ENCODE measurements at places on chromosomes 13 and 19. TPM values are rescaled to one million over a fixed set of nuclear protein-coding genes. Genes with fewer than 3 reads are reported as not detected.

The MCEMP1 gene
- not detected for total RNA-seq

GRCh38 chr13:86562866-86563265 lies 763.6 kb upstream of the SLITRK6 start:
- no peak overlapping the region for H3K4me3 ChIP-seq
- H3K36me3 ChIP-seq: no peaks in the 10 kb centered on the region
- no peak for DNase-seq
- H3K4me1 ChIP-seq: no peaks in the 10 kb centered on the region
- H3K27me3 ChIP-seq: no peaks in the 10 kb centered on the region
- H3K27ac ChIP-seq: no peak overlapping the region

DNA sequence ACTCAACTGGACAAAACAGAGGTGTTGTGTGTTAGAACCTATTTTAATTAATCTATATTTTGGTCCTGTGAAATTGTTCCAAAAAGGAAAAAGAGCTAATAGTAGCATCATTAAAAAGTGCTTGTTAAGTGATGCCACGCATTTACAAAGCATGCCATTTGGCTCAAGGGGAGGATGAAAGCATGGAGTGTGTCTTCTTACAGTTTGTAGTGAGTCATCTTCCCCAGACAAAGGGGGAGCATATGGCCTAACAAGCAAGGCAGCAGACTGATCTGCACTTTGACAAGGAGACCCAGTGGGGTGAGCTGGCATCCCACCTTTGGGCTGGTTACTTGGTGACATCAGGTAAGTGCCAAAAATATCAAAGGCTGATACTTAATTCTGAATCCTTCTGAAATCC lies 297.0 kb downstream of the FGF9 start:
- no peaks in the 10 kb centered on the region for H3K36me3 ChIP-seq
- no peak overlapping the region for H3K27ac ChIP-seq
- H3K4me3 ChIP-seq: no peak overlapping the region
- H3K27me3 ChIP-seq: no peaks in the 10 kb centered on the region
- no peaks in the 10 kb centered on the region for H3K4me1 ChIP-seq

DNA sequence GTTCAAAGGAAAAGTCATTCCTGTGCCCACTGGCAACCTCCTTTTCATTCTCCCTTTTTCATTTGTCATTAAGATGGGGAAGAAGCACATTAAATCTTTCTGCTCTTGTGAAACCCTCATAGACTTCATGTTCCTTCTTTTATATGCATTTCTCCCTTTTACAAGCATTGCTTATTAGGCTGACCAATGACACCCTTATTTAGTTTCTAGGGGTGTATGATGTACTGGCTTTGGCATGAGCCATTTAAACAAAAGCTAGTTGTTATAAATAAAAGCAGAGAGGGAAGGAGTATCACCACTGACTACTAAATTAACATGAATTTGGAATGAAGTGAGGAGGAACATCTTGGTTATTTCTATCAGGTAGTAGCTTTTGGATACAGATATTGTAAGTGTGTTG lies 68.2 kb upstream of the PCDH9 start:
- H3K4me3 ChIP-seq: no peak overlapping the region
- H3K4me1 ChIP-seq: no peaks in the 10 kb centered on the region
- no peak for DNase-seq

The PEAK3 gene
- total RNA-seq: not detected

GRCh38 chr19:2270423-2271233 lies 11.3 kb downstream of the PEAK3 start:
- peak overlapping the region; percentile 98 for H3K4me3 ChIP-seq
- peaks cover 4% of the 10 kb centered on the region for H3K36me3 ChIP-seq
- DNase-seq: peak; percentile 56
- peak overlapping the region; percentile 85 for H3K27ac ChIP-seq

GRCh38 chr19:51765086-51765485 lies 4.1 kb downstream of the FPR2 start:
- no peaks in the 10 kb centered on the region for H3K36me3 ChIP-seq
- no peak for DNase-seq
- no peak overlapping the region for H3K4me3 ChIP-seq
- H3K4me1 ChIP-seq: no peaks in the 10 kb centered on the region
- no peaks in the 10 kb centered on the region for H3K27me3 ChIP-seq

DNA sequence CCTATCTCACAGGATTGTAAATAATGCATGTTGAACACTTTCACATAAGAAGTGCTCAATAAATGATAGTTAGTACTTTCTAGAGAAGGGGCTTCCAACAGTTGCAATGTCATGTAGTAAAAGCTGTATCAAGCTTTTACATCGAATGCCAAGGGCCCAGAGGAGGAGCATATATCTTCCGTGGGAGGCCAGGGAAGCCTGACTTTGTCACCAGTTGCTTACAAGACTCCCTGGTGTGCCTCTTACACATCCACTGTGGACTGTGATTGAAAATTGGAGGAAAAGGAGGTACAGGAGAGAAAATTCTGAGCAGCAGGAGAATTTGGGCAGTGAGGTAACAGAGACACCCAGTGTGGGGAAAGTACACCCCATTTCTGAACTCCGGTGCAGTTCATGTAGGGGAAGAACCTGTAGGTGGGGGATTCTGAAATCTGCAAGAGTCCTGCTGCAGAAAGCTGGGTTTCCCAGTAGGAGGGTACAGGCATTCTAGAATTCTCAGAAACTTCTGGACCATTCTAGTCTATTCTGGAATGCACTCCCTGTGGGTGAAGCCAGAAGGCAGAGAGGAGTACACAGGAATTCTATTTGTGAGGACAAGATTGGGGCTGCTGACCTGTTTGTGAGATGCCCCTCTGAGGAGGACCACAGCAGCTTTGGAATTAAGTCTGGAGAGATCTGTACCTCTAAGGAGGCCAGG lies 54.0 kb downstream of the ALOX5AP start:
- H3K4me3 ChIP-seq: no peak overlapping the region
- H3K36me3 ChIP-seq: no peaks in the 10 kb centered on the region
- no peak overlapping the region for H3K27ac ChIP-seq
- H3K27me3 ChIP-seq: no peaks in the 10 kb centered on the region
- DNase-seq: no peak

DNA sequence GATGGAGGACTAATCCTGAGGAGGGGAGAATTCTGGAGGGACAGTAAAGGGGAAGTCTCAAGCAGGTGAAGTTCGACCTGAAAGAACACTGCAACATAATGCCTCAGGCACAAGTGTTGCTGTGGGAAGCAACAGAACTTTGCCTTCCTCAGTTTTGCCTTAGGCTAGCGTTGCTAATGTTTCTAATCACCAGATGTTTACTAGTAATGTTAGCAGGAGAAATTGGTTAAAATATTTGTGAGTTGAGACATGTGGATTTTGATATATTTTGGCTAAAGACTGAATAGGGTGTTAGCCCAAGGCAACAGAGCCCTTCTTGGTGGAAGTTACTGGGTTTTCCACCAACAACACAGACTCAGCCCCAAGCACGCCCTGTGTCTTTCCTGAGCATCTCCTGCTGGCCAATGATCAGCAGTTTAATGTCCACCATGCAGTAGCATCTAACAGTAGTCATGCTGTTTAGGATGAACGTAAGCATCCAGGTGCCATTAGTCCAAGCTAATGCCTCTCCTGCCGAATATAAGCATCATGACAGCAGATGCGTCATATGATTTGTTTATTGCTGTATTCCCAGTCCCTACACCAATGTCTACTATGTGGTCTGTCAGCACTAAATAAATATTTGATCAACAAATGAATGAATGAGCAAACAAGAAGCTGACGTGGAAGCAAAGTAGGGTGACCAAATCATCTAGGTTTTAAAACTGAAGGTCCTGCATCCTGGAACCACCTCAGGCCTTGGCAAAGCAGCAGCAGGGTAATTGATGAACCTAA lies 511.9 kb upstream of the HTR2A start:
- H3K4me3 ChIP-seq: no peak overlapping the region
- 0 out of 2 replicates have a peak, but pooled peaks cover 6% of the 10 kb centered on the region for H3K4me1 ChIP-seq

DNA sequence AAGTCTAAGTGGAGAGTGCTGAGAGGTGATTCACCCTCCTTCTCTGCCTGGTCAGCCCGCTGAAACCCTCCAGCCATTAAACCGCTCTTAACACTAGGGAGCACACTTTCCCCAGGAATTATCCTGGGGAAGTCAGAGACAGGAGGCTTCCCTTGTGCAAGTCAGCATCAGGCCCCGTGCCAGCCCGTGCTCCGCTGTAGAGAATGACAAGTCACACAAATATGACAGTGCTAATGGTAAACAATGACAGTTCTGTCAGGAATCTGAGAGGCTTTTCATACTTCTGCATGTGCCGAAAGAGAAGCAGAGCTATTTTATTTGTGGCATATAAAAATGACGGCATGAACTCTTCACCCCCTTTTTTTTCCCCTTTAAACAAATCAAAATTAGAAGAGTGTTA lies 816.9 kb upstream of the SLC10A2 start:
- peak; percentile 84 for DNase-seq
- H3K4me3 ChIP-seq: no peak overlapping the region
- H3K36me3 ChIP-seq: no peaks in the 10 kb centered on the region
- H3K4me1 ChIP-seq: no peaks in the 10 kb centered on the region
- no peak overlapping the region for H3K27ac ChIP-seq

- no peak for DNase-seq
- H3K36me3 ChIP-seq: no peaks in the 10 kb centered on the region
- H3K4me3 ChIP-seq: no peak overlapping the region
- H3K27me3 ChIP-seq: no peaks in the 10 kb centered on the region
- peaks cover 6% of the 10 kb centered on the region for H3K4me1 ChIP-seq
- no peak overlapping the region for H3K27ac ChIP-seq
Observed at GRCh38 chr19:3670796-3671679, 29.2 kb downstream of the PIP5K1C start.

DNA sequence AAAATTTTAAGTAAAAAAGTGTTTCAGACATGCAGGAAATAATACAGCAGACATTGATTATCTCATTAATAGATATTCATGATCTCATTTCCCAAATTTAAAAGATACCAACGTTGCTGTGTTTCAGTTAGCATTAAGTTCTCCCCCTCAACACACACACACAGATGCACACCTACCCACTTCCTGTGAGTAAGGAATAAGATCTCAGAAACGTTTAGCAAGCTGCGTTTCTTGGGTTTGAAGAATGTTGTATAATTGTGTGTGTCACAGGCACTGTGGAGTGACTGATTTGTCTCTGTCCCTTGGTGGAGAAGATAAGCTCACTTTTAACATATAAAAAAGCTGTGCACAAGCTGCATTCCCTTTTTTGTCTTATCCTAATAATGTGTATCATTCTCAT lies 196.8 kb downstream of the PDS5B start:
- no peaks in the 10 kb centered on the region for H3K27me3 ChIP-seq
- DNase-seq: no peak
- no peak overlapping the region for H3K4me3 ChIP-seq

DNA sequence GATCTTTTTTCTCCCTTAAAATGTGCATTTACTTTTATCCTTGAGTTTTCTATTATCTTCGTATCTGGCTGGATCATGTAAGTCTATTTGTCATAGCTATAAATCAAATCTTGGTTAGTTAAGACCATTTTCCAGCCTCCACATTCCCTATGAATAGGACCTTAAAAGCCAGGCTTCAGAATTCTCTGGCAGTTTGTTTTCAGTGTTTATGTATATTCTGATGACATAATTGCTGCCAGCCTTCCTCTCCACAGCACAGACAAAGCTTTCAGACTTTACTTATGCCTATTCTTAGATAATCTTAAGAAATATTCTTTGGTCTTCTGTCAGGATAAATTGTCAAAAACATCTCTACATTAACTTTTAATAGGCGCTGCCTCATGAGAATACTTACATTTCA lies 870.8 kb upstream of the SPRY2 start:
- no peaks in the 10 kb centered on the region for H3K27me3 ChIP-seq
- H3K36me3 ChIP-seq: no peaks in the 10 kb centered on the region
- H3K27ac ChIP-seq: no peak overlapping the region
- H3K4me1 ChIP-seq: no peaks in the 10 kb centered on the region
- H3K4me3 ChIP-seq: no peak overlapping the region

The PRRG2 gene
- 10.5 TPM for total RNA-seq

The CGB2 gene
- not detected for total RNA-seq

GRCh38 chr13:104006625-104007075 lies 940.4 kb upstream of the SLC10A2 start:
- no peak overlapping the region for H3K27ac ChIP-seq
- H3K36me3 ChIP-seq: no peaks in the 10 kb centered on the region
- no peak for DNase-seq

GRCh38 chr19:18745012-18745735 lies 45.9 kb downstream of the COMP start:
- no peak for DNase-seq
- H3K36me3 ChIP-seq: no peaks in the 10 kb centered on the region
- no peaks in the 10 kb centered on the region for H3K4me1 ChIP-seq

The TPTE2 gene
- not detected for total RNA-seq

The THSD8 gene
- 0.38 TPM for total RNA-seq

The WDR87 gene
- not detected for total RNA-seq

The TTYH1 gene
- total RNA-seq: 40.8 TPM

The OSCAR gene
- total RNA-seq: 0.31 TPM

DNA sequence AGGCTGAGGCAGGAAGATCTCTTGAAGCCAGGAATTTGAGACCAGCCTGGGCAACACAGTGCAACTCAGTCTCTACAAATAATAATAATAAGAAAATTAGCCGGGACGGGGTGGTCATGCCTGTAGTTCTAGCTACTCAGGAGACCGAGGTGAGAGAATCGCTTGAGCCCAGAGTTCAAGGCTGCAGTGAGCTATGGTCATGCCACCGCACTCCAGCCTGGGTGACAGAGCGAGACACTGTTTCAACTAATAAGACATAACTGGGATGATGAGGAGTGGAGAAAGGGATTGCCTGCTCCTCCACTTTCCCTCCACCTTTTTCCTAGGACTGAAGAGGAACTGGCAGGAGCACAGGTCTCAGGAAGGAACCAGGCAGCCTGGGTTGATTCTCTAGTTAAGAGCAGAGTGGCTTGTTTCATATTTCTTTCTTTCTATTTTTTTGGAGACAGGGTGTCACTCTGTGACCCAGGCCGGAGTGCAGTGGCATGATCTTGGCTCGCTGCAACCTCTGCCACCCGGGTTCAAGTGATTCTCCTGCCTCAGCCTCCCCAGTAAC lies 4.6 kb upstream of the GPI start:
- H3K27ac ChIP-seq: no peak overlapping the region
- no peak for DNase-seq
- no peaks in the 10 kb centered on the region for H3K36me3 ChIP-seq
- peaks cover 19% of the 10 kb centered on the region for H3K4me1 ChIP-seq
- H3K27me3 ChIP-seq: no peaks in the 10 kb centered on the region

The ZNF846 gene
- 4.2 TPM for total RNA-seq

DNA sequence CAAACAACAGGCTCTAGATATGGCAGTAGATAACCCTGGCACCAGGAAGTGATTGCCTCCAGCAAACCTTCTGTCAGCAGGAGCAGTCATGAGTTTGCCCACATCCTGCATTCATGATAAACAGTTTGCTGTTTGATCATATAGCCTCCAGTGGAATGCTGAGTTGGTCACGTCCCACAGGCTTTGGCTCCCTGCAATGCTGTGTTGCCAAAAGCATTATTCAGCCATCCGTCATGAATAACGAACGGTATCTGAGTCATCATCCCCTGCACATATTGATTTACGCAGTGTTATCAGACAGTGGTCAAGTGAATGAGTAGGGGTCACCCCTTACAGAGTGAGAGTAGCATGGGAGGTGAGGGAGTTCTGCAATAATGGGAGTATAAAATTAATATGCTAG lies 21.9 kb upstream of the ZNF432 start:
- H3K27ac ChIP-seq: no peak overlapping the region
- H3K4me1 ChIP-seq: no peaks in the 10 kb centered on the region
- H3K27me3 ChIP-seq: no peaks in the 10 kb centered on the region

The ZNF569 gene
- 18.7 TPM for total RNA-seq

GRCh38 chr19:29631450-29631849 lies 25.4 kb downstream of the POP4 start:
- DNase-seq: no peak
- no peaks in the 10 kb centered on the region for H3K4me1 ChIP-seq
- no peaks in the 10 kb centered on the region for H3K27me3 ChIP-seq
- H3K27ac ChIP-seq: no peak overlapping the region

The GPR42 gene
- not detected for total RNA-seq

GRCh38 chr13:30520571-30520970 lies 54.8 kb upstream of the HMGB1 start:
- no peak overlapping the region for H3K4me3 ChIP-seq
- H3K27ac ChIP-seq: no peak overlapping the region
- no peaks in the 10 kb centered on the region for H3K36me3 ChIP-seq
- no peaks in the 10 kb centered on the region for H3K4me1 ChIP-seq
- no peak for DNase-seq
